ENCODE measurements at places on chromosomes 6 and 20. TPM values are rescaled to one million over a fixed set of nuclear protein-coding genes. Genes with fewer than 3 reads are reported as not detected.

Gene FKBP5
- 28.6 TPM for total RNA-seq

- no peak for DNase-seq
- no peak overlapping the region for H3K27ac ChIP-seq
- H3K4me3 ChIP-seq = no peak overlapping the region
- H3K4me1 ChIP-seq = peaks cover 6% of the 10 kb centered on the region
These were observed 442.4 kb downstream of the FRK start for GRCh38 chr6:115618256-115618655.

GRCh38 chr6:25052181-25052580, 116.4 kb upstream of the RIPOR2 start:
- no peaks in the 10 kb centered on the region for H3K36me3 ChIP-seq
- no peaks in the 10 kb centered on the region for H3K4me1 ChIP-seq
- H3K27ac ChIP-seq = no peak overlapping the region
- H3K4me3 ChIP-seq = no peak overlapping the region
- H3K27me3 ChIP-seq = no peaks in the 10 kb centered on the region
- DNase-seq = no peak

- no peak overlapping the region for H3K27ac ChIP-seq
- H3K4me3 ChIP-seq = no peak overlapping the region
- H3K36me3 ChIP-seq = no peaks in the 10 kb centered on the region
- H3K27me3 ChIP-seq = peaks cover 11% of the 10 kb centered on the region
- no peak for DNase-seq
These were observed 8.0 kb downstream of the TOX2 start for GRCh38 chr20:43922614-43923013.

GRCh38 chr20:44734938-44735337, 10.7 kb upstream of the KCNK15 start:
- H3K4me1 ChIP-seq = no peaks in the 10 kb centered on the region
- no peaks in the 10 kb centered on the region for H3K27me3 ChIP-seq
- H3K4me3 ChIP-seq = no peak overlapping the region
- H3K36me3 ChIP-seq = no peaks in the 10 kb centered on the region

Gene RAET1G
- not detected for total RNA-seq

DNA sequence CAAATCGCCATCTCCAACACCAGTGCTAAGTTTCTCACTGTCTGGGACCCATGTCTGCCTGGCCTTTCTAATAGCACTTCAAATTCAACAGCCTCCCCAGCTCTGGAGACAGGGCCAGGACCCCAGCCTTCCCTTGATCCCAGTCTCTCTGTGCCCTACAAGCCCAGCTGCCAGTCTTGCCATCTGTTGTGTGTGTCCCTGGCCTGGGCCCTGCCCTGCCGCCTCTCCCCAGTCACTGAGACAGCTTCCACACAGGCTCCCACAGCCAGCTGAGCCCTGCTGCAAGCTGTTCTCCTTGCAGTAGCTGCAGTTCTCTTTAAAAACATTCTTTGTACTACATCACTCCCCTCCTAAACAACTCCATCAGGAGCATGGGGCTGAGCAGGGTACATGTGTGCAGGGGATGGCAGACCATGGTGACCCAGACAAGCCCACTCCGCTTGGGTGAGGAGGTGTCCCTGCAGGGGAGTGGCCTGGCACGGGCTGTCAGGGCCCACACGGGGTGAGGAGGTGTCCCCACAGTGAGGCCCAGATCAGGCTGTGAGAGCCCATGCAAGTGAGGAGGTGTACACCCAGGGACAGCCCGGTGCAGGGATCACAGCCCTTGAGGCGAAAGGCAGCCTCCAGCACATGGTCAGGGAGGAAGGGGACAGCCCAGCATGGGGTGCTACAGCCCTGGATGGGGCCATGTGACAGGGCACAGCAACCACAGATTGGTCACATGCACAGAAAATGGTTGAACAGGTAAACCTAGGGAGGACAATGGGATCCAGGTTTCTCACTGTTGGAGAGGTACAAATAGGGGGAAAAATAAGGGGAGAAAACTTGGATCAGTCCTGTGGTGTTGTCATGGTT, 16.2 kb downstream of the CST7 start:
- H3K36me3 ChIP-seq = peaks cover 13% of the 10 kb centered on the region
- H3K27ac ChIP-seq = no peak overlapping the region
- DNase-seq = no peak
- H3K27me3 ChIP-seq = no peaks in the 10 kb centered on the region
- H3K4me1 ChIP-seq = no peaks in the 10 kb centered on the region

DNA sequence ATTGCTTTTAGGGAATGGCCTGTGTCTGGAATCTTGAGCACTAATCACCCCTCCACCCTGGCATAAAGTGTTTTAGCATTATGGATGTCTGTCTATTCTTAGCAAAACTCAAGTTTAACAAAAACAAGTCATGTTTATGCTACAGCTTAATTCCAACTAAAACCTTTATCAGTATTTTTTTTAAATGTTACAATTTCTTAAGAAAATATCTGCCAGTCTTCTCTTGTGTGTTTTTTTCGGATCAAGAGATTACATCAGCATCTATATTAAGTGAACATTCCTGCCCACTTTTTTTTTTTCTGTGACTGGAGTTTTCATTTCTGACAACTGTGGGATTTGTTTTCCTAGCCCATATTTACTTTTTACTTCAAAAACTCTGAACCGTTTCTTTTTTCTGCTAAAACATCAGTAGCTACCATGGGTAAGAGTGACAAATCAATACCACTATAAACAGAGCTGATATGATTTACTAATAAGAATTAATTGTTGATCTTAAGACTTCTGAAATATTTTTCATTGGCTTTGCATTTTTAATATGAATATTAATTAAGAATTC, 94.3 kb downstream of the EDN1 start:
- no peak overlapping the region for H3K4me3 ChIP-seq
- no peaks in the 10 kb centered on the region for H3K36me3 ChIP-seq
- no peaks in the 10 kb centered on the region for H3K4me1 ChIP-seq

Gene RNASET2
- 62.8 TPM for total RNA-seq

DNA sequence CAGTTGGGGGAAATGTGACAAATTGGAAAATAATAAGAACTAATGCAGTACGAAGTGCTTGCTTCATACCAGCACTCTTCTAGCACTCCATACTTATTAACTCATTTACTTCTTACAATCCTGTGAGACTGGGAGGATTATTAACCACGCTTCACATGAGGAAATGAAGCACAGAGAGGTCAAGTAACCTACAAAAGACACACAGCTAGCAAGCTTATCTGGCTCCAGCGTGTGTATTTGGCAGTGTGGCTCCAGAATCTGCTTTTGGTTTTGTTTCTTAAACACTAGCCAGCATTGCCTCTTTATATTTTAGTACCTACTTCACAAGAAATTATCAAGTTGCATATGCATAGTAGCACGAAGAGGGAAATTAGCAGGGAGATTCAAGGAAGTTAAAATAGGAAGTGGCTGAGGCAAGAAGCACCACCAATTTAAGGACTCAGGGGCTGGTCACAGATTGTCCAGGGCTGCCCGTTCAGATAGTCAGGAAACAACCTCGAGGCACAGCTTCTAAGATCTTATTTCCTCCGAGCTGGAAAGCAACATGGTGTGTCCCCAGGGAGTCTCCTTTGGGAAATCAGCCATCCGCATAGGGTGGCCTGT, 302.7 kb upstream of the PRDM1 start:
- no peak for DNase-seq
- no peak overlapping the region for H3K4me3 ChIP-seq
- no peaks in the 10 kb centered on the region for H3K4me1 ChIP-seq
- no peaks in the 10 kb centered on the region for H3K27me3 ChIP-seq
- H3K36me3 ChIP-seq = no peaks in the 10 kb centered on the region
- H3K27ac ChIP-seq = no peak overlapping the region

- H3K27ac ChIP-seq = no peak overlapping the region
- H3K27me3 ChIP-seq = no peaks in the 10 kb centered on the region
- no peak overlapping the region for H3K4me3 ChIP-seq
These were observed 3.8 kb downstream of the MUC21 start for GRCh38 chr6:30987304-30987703.

GRCh38 chr20:32292548-32292947, 15.1 kb downstream of the KIF3B start:
- no peak overlapping the region for H3K4me3 ChIP-seq
- no peaks in the 10 kb centered on the region for H3K36me3 ChIP-seq
- no peaks in the 10 kb centered on the region for H3K27me3 ChIP-seq

- no peak overlapping the region for H3K4me3 ChIP-seq
- H3K4me1 ChIP-seq = peaks cover 63% of the 10 kb centered on the region
- H3K27me3 ChIP-seq = no peaks in the 10 kb centered on the region
These were observed 57.1 kb downstream of the UST start for GRCh38 chr6:148803979-148804378.

DNA sequence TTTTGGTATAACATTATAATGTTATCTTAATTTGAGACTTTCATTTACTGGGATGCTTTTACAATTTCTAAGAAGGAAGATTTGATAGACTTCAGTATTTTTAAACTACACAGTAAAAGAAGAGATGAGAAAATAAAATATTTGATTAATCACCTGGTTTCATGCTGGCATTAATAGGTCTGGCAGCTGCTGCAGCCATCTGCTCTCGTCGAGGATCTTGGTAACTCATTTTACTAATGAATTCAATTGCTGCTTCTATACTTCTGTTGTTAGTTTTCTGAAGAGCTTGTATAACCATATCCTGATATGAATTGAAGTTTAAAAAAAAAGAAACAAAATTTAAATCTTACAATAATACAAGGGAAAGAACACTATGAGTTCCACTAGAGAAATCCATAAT, 23.0 kb downstream of the LATS1 start:
- no peak for DNase-seq
- H3K4me1 ChIP-seq = no peaks in the 10 kb centered on the region
- no peaks in the 10 kb centered on the region for H3K27me3 ChIP-seq
- H3K4me3 ChIP-seq = no peak overlapping the region
- no peak overlapping the region for H3K27ac ChIP-seq

GRCh38 chr20:14910126-14910525, 572.7 kb upstream of the FLRT3 start:
- H3K27ac ChIP-seq = no peak overlapping the region
- H3K4me3 ChIP-seq = no peak overlapping the region
- DNase-seq = no peak
- H3K36me3 ChIP-seq = no peaks in the 10 kb centered on the region
- 0 out of 2 replicates have a peak, but pooled peaks cover 7% of the 10 kb centered on the region for H3K4me1 ChIP-seq
- H3K27me3 ChIP-seq = no peaks in the 10 kb centered on the region

DNA sequence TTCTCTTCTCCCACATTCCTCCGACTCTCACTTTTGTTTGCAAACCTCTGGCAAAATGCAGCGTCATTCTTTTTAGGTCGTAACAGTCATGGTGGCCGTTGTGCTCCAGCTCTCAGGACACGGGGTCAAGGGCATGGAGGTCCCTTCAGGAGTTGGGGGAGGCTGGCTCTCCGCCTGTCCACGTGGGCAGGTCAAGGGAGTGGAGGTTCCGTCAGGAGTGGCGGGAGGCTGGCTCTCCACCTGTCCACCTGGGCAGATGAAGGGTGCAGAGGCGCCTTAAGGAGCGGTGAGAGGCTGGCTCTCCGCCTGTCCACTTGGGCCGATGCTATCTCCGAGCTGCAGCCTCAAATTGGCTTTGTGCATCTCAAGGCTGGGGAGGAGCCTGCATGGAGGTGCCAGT, 98.0 kb downstream of the ERMARD start:
- no peaks in the 10 kb centered on the region for H3K27me3 ChIP-seq
- H3K36me3 ChIP-seq = no peaks in the 10 kb centered on the region
- DNase-seq = no peak
- H3K27ac ChIP-seq = no peak overlapping the region
- H3K4me3 ChIP-seq = no peak overlapping the region
- no peaks in the 10 kb centered on the region for H3K4me1 ChIP-seq

Data from GM23338 (cell line).